Brain pericyte (primary cell): ENCODE measurements at places on chromosomes 12 and 14.

GRCh38 chr12:117525766-117526165 is 164.3 kb upstream of the NOS1 start:
- no peak for DNase-seq

DNA sequence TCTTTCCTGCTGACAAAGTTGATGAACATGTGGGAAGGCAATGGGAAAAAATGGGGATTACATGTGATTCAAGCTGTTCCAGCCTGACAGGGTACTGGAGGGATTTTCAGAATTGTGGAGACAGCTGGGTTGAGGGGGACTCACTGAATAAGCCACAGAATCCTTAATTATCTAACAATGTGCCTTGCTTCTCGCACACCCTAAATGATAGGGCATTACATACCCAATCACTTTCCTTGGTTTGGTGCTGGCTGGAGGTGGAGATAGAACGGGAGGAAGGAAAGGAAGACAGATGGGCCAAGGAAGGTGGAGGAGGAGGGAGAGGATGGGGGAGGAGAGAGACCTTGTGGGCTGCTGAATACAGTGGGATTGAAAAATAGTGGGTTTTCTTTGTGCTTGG is 20.7 kb downstream of the PELI2 start:
- no peak for DNase-seq

DNA sequence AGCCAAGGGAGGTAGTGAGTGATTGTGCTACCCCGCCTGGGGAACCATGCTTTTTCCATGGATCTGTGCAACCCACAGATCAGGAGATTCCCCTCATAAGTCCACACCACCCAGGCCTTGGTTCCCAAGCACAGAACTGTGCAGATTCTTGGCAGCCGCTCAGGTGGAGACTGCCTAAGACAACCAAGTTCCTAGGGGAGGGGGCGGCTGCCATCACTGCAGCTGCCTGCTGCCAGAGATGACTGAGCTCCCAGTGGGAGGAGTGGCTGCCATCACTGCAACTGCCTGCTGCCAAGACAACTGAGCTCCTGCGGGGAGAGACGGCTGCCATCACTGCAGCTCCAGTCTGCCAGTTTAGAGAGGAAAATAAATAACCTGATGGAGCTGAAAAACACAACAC is 138.3 kb upstream of the GARIN2 start:
- DNase-seq, result no peak

DNA sequence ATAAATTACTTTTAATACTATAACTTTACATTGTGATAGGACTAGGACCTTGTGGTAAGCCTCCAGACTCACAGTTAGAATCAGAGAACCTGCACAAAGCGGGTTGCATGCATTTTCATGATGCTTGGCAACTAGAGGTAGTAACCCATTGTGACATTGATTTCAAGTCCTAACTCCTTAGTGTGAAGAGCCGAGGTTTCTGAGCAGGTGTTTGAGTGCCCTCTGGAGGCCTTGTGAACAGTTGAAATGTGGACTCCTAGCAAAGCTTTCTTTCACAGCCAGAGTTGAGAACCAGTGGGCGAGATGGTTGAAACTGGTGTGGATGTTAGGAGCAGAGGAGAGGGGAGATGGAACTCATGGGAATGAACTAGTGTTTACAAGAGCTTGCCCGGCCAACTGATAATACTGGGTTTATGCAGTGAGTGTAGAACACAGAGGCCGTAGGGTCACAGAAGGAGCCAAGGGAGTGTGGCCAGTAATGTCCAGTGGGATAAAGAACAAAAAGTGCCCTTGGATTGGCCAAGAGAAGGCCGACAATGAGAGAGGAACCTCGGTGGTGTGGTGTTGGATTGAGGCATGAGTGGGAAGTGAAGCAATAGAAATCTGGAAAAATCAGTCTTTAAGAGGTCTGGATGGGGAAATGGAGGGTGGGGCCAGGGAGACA is 10.9 kb downstream of the ZNF664 start:
- DNase-seq, result no peak

DNA sequence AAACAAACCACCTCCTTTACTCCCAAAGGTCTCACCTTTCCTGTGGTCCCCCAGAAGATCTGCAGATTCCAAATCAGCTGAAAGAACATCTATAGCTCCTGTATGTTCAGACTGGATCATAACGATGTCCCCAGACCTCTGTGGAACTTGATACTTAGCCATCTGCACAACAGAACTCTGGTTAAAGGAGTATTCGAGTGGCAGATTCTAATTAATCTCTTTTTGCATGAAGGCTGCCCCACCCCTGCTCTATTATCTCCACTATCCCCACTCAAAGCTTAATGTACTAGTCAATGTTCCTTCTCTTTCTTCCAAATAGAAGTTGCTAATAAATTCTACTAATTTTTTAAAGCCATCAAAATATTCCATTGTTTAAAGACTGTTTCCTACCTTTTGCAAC is 22.8 kb downstream of the GSTZ1 start:
- DNase-seq, result no peak

DNA sequence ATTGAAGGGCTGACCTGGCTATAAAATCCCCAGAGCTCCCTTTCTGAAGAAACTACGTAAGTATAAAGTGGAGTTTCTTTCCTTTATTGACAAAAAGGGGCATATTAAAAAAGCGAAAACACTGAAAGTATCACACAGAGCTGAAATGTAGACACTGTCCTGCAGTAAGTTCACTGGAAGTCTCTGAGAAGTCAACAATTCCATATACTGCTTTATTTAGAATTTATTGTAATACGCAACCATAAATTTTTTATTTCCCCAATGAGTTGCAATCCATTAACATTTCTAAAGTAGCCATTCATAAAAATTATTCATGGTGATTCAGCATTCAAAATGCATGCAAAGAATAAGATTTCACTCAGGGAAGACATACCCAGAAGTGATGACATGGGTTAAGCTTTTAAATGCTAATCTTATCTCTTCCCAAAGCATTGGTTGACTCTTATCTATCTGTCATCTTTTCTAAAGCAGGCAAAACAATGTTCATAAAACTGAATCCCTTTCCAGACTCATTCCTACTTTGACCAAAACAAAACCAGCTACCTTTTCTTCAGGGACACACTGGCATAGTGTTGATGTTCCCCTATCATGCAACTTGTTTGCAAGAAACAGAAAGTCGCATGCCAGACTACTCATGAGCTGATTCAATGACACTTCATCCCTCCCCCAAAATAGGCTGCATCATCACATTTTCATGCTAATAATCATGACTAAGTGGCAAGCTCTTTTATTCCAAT is 17.3 kb downstream of the KITLG start:
- DNase-seq, result no peak

DNA sequence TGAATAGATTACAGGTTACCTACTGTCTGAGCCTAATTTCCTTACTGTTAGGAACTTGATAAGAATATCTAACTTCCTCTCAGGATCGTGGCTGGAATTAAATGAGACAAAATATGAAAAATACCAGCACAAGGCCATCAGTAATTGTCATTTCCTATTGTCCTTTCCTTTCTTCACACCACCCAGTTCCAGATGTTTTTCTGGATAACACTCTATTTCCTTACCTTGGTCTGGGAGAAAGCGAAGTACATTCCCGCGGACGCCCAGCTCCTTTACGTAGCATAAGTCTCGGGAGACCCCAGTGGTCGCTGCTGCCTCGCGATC is 376 bp downstream of the GDF3 start:
- DNase-seq, result no peak

- no peak for DNase-seq
Observed at GRCh38 chr14:68908803-68909202, 70.3 kb downstream of the ACTN1 start.

DNA sequence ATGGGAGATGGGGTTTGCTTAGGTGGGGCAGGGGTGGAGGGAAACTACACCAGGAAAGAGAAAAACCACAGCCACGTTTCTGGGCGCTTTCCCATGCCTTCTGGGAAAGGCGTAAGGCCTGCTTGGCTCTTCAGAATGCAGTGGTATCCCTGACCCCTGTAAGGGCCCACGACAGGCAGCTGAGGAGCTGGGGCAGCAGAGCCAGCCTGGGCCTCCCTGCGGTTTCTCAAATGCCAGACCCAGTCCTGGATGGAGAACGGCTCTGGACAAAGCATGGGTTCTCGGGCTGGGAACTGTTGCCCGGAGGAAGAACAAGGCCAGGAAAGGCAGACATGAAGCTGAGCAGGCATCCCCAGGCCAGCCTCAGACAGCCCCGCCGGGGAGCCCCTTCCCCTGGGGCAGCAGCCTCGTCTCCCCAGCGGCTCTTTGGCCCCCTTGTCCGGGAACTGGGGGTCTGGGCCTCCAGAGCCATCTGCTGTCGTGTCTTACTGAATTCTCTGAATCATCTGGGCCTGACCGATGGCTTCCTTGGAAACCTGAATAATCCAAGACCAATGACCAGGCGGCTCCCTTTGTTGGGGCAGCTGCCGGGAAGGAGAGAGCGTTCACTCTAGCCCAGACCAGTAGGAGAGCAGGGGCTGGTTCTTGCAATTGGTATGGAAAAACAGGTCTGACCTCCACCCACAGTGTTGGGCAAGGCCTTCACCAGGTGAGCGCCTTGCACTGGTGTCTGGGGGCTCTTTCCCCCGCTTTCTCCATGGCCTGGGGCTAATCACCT is 64.0 kb upstream of the RIN3 start:
- no peak for DNase-seq

DNA sequence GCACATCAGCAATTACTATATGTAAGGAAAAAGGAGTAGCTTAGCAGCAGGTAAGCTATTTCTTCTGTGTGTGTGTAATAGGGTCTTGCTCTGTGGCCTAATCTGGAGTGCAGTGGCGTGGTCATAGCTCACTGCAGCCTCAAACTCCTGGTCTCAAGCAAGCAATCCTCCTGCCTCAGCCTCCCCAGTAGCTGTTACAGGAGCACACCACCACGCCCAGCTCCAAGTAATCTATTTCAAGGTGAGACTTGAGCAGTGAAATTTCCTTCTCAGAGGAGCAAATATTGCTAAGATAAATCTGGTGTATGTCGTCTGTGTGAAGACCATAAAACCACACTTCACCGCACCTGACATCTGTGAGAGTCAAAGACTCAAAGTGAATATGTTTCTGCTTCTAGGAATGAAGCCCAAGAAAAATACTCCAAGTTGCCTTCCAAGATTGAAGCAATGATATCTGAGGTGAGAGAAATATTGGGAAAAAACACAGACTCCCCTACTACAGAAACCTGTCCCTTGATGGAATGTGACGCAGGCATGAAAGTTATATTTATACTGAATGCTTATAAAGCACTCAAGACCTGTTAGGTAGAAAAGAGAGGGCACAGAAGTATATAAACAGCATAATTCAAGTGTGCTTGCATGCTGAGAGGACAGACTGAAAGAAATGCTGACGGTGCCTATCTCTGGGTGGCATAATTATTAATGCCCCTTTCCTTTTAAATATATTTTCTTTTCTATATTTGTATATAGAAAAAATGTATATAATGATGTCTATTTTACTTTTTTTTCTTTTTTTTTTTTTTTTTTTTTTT is 2.5 kb upstream of the SELPLG start:
- no peak for DNase-seq

GRCh38 chr12:27896419-27896990 is 76.0 kb downstream of the PTHLH start:
- no peak for DNase-seq

DNA sequence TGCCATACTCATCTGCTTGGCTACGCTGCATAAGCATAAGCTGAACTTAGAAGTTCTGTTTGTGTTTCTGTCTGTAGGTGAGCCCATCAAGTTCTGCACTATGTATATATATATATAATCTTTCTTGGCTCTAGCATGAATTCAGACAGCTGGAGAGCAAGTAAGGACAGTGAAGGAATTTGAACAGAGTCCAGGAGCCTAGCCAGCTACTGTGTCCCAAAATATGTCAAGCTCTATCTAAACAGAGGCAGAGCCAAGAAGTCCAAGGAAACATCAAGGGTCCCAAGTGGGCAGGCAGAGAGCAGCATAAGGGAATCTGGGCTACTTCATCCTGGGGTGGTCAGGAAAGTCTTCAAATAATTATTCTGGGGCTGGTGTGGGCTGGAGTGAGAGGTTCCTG is 118.5 kb upstream of the NPAS3 start:
- DNase-seq, result no peak

GRCh38 chr12:68998041-68998440 is 65.1 kb upstream of the CPM start:
- DNase-seq, result no peak

DNA sequence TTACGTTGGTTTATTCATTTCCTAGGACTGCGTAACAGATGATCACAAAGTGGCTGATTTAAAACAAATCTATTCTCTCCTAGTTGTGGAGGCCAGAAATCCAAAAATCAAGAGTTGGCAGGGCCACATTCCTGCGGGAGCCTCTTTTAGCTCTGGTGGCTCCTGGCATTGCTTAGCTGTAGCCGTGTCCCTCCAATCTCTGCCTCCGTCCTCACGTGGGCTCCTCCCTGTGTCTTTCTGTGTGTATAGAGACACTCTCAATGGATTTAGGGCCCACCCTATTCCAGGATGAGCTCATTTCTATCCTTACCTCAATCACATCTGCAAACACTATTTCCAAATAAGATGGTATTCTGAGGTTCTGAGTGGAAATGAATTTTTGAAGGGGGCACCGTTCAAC is 42.5 kb downstream of the KCTD10 start:
- no peak for DNase-seq

GRCh38 chr12:47807338-47807737 is 12.4 kb downstream of the HDAC7 start:
- DNase-seq, result no peak

- no peak for DNase-seq
Observed at GRCh38 chr14:58966997-58967396, 221.5 kb upstream of the DAAM1 start.

DNA sequence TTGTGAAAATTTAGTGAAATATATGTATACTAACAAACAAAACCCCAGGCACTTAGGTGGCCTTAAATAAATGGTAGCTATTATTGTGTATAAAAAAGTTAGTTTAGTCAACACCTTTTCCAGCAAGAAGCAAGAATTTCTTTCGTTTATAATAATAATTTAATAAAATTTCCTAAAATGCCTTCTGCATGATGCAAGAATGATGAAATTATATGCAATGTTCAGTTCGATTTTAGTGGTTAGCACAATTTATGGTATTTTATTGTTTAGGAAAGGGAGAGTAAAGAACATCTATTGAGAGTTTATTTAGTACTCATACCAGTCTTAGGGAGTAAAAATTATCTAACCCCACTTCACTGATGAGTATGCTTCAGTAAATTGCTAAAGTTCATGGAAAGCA is 290.8 kb downstream of the APAF1 start:
- no peak for DNase-seq
